T-cell (primary cell): ENCODE measurements at places on chromosomes 3 and 15.
A peak's percentile ranks its signal among the peaks of the same experiment; 100 is the strongest.

DNA sequence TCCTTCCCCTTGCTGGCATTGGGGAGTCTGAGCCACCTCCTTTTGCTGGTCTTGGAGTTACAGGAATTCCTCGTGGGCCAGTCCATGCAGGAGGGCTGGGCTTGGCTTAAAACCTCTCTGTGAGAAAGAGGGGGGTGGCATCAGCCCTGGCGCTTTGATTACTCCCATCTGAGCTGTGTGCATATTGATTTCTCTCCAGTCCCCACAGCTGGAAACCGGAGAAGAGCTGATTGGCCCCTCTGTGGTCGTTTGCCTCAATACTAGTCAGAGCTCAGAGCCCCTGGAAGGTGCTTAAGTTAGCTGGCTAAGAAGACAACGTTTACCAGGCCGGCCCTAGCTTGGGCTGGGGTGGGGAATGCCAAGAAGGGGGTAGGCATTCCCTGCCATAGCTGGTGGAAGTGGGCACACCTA is 4.0 kb upstream of the RASGRF1 start:
- no peak overlapping the region for H3K4me3 ChIP-seq
- peaks cover 15% of the 10 kb centered on the region for H3K27me3 ChIP-seq
- H3K36me3 ChIP-seq: no peaks in the 10 kb centered on the region
- H3K27ac ChIP-seq: no peak overlapping the region

- DNase-seq: no peak
- H3K36me3 ChIP-seq: no peaks in the 10 kb centered on the region
- peaks cover 2% of the 10 kb centered on the region for H3K4me1 ChIP-seq
Observed at GRCh38 chr3:23668430-23668904, 137.3 kb upstream of the UBE2E1 start.

- H3K27ac ChIP-seq: no peak overlapping the region
- H3K27me3 ChIP-seq: no peaks in the 10 kb centered on the region
- no peak for DNase-seq
Observed at GRCh38 chr3:172551874-172552273, 28.6 kb upstream of the TNFSF10 start.

DNA sequence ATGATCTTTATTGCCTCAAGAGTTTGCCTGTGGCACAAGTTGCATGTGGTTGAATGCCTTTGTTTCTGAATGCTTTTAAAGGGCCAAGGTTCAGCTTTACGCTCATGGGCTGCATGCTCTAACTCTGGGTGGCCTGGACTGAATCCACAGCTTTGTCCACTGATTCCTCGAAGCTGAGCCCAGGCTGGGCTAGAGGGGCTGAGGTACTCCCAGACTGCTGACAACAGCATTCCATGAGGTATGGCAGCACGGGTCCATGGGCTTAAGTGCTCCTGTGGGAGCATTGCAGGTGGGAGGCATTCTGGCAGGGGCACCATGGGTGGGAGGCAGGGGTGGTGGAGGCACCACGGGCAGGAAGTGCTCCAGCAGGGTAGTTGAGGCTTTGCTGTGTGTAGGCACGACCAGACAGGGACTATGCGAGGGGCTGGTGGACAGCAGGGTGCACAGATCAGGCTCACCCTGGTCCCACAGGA is 61.6 kb downstream of the GLCE start:
- no peak overlapping the region for H3K27ac ChIP-seq
- no peak for DNase-seq
- no peaks in the 10 kb centered on the region for H3K36me3 ChIP-seq
- no peaks in the 10 kb centered on the region for H3K27me3 ChIP-seq

- no peaks in the 10 kb centered on the region for H3K4me1 ChIP-seq
- no peak for DNase-seq
- H3K27me3 ChIP-seq: peaks cover 2% of the 10 kb centered on the region
- H3K36me3 ChIP-seq: no peaks in the 10 kb centered on the region
Observed at GRCh38 chr15:25652704-25653103, 210.4 kb downstream of the ATP10A start.

GRCh38 chr3:31008994-31009393 is 114.5 kb upstream of the GADL1 start:
- no peaks in the 10 kb centered on the region for H3K4me1 ChIP-seq
- H3K27me3 ChIP-seq: no peaks in the 10 kb centered on the region
- H3K4me3 ChIP-seq: no peak overlapping the region

GRCh38 chr3:197800379-197800778 is 9.3 kb downstream of the LRCH3 start:
- H3K27ac ChIP-seq: no peak overlapping the region
- H3K4me1 ChIP-seq: peaks cover 18% of the 10 kb centered on the region
- H3K36me3 ChIP-seq: no peaks in the 10 kb centered on the region

GRCh38 chr3:197507081-197507480 is 48.7 kb downstream of the BDH1 start:
- no peak overlapping the region for H3K4me3 ChIP-seq
- H3K36me3 ChIP-seq: peaks cover 5% of the 10 kb centered on the region
- H3K27me3 ChIP-seq: no peaks in the 10 kb centered on the region

DNA sequence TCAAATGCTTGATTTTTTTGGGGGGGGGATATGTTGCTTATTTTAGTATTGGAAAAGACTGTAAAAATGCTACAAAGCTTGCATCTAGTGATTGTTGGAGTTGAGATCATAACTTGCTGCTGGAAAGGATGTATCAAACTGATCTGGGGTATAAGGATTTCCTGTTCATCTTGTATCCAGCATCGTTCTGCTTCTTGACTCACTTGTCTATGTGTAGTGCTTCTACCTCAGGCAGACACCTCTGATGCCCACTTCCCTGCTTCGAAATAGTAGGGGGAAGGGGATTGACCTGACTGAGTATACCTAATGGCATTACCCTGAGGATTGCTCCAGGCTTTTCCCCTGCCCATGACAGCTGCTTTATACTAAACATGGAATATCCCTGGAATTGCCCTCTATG is 42.7 kb downstream of the STT3B start:
- peaks cover 5% of the 10 kb centered on the region for H3K4me1 ChIP-seq
- no peak for DNase-seq
- H3K36me3 ChIP-seq: peaks cover 13% of the 10 kb centered on the region

GRCh38 chr3:42052132-42052483 is 39.0 kb upstream of the TRAK1 start:
- no peaks in the 10 kb centered on the region for H3K27me3 ChIP-seq
- H3K4me1 ChIP-seq: peaks cover 6% of the 10 kb centered on the region
- no peak for DNase-seq
- no peaks in the 10 kb centered on the region for H3K36me3 ChIP-seq

- no peaks in the 10 kb centered on the region for H3K27me3 ChIP-seq
- DNase-seq: no peak
- no peak overlapping the region for H3K4me3 ChIP-seq
- H3K36me3 ChIP-seq: no peaks in the 10 kb centered on the region
- no peaks in the 10 kb centered on the region for H3K4me1 ChIP-seq
- H3K27ac ChIP-seq: no peak overlapping the region
Observed at GRCh38 chr3:37530047-37530697, 331.5 kb upstream of the CTDSPL start.

DNA sequence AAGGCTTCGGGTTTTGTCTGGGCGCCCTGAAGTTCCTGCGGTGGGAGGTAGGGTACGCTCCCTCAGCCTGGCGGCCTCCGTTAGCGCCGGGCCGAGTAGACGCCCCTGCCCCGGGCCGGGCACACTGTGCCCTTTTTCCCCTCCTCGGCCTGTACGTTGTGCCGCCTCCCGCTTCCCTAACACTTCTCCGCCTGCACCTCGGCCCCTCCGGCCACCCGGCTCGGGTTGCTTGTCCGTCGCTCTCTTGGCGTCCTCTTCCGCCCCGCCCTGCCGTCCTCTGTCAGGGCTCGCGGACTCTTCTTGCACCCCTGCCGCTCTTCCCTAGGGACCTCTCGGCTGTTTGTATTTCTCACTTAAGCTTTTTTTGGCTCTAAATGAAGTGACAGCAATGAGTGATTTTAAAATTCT is 384 bp downstream of the KNL1 start:
- H3K36me3 ChIP-seq: no peaks in the 10 kb centered on the region
- H3K4me1 ChIP-seq: peaks cover 16% of the 10 kb centered on the region
- H3K27ac ChIP-seq: peak overlapping the region; percentile 89
- no peak for DNase-seq
- peak overlapping the region; percentile 68 for H3K4me3 ChIP-seq

- H3K36me3 ChIP-seq: no peaks in the 10 kb centered on the region
- no peak overlapping the region for H3K4me3 ChIP-seq
- no peaks in the 10 kb centered on the region for H3K4me1 ChIP-seq
- no peak for DNase-seq
Observed at GRCh38 chr3:100641471-100642032, 32.2 kb downstream of the ADGRG7 start.

DNA sequence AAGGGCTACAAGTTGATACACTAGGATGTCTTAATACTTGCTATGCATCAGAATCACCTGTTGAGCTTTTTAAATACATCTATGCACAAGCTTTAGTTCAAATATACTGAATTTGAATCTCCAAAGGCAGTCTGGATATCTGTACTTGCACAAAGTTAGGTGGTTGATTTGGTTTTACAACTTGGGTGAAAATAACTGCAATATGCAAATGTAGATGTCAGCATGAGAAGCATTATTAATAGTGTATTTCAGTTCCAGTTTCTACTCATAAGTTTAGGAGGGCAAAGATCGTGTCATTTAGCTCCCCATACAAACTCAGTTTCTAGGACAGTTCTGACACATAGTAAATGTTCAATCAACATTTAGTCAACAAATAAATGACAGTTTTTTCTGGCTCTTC is 25.6 kb downstream of the IQCB1 start:
- H3K4me1 ChIP-seq: no peaks in the 10 kb centered on the region
- peaks cover 30% of the 10 kb centered on the region for H3K36me3 ChIP-seq
- H3K4me3 ChIP-seq: no peak overlapping the region

GRCh38 chr3:141305436-141305835 is 62.9 kb upstream of the ZBTB38 start:
- H3K27ac ChIP-seq: no peak overlapping the region
- no peak overlapping the region for H3K4me3 ChIP-seq
- H3K27me3 ChIP-seq: no peaks in the 10 kb centered on the region
- DNase-seq: no peak

- no peak overlapping the region for H3K4me3 ChIP-seq
- H3K27ac ChIP-seq: no peak overlapping the region
- DNase-seq: no peak
- H3K36me3 ChIP-seq: no peaks in the 10 kb centered on the region
- no peaks in the 10 kb centered on the region for H3K27me3 ChIP-seq
Observed at GRCh38 chr15:47291767-47292166, 425.5 kb upstream of the SEMA6D start.

DNA sequence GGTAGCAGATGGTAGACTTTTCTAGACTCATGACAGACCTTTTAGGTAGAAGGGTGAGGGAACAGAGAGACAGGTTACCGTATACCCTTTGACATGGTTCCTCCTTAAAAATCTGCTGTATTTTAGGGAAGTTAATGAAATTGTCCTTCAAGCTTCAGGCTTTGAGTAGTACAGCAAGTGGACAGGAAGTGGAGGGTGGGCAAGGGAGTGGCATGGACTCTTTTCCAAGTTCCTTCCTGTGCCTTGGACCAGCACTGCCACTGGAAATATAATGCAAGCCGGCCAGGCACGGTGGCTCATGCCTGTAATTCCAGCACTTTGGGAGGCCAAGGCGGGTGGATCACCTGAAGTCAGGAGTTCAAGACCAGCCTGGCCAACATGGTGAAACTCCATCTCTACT is 156.1 kb upstream of the LRRFIP2 start:
- H3K27ac ChIP-seq: no peak overlapping the region
- no peaks in the 10 kb centered on the region for H3K4me1 ChIP-seq
- no peaks in the 10 kb centered on the region for H3K27me3 ChIP-seq
- H3K4me3 ChIP-seq: no peak overlapping the region
- H3K36me3 ChIP-seq: no peaks in the 10 kb centered on the region

- H3K27me3 ChIP-seq: no peaks in the 10 kb centered on the region
- no peak overlapping the region for H3K27ac ChIP-seq
- H3K4me3 ChIP-seq: no peak overlapping the region
- H3K36me3 ChIP-seq: no peaks in the 10 kb centered on the region
- no peaks in the 10 kb centered on the region for H3K4me1 ChIP-seq
- DNase-seq: no peak
Observed at GRCh38 chr15:67857220-67857619, 17.4 kb upstream of the RNU6-1 start.

DNA sequence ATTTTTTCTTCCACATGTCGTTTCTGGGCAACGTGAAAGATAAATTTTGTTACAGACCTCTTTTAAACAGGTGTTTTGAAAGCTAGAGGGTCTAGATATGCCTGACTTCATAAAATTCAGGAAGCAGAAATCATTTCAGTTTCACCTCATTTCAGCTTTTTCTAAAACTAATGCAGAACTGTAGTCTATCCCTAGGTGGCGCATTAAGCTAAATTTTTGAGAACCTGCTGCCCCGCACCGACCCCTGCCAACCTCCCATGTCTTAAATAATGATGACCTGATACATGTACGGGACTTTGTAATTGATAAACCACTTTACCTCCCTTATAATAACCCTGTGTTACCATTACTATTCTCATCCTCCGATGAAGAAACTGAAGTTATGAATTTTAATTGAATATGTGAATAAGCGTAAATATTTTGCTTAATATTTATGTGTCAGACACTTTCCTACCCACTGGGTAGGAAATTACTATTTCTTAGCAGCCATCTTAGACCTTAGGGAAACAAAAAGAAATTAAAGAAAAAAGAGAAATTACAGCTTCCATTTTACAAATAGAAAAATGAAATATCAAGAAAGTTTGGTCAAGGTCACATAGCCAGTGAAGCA is 78.7 kb upstream of the GCNT3 start:
- no peak overlapping the region for H3K27ac ChIP-seq
- no peaks in the 10 kb centered on the region for H3K27me3 ChIP-seq
- H3K4me1 ChIP-seq: no peaks in the 10 kb centered on the region

- DNase-seq: no peak
- H3K4me1 ChIP-seq: no peaks in the 10 kb centered on the region
- H3K36me3 ChIP-seq: no peaks in the 10 kb centered on the region
- H3K27ac ChIP-seq: no peak overlapping the region
- no peaks in the 10 kb centered on the region for H3K27me3 ChIP-seq
Observed at GRCh38 chr3:145981056-145981455, 179.9 kb downstream of the PLOD2 start.

DNA sequence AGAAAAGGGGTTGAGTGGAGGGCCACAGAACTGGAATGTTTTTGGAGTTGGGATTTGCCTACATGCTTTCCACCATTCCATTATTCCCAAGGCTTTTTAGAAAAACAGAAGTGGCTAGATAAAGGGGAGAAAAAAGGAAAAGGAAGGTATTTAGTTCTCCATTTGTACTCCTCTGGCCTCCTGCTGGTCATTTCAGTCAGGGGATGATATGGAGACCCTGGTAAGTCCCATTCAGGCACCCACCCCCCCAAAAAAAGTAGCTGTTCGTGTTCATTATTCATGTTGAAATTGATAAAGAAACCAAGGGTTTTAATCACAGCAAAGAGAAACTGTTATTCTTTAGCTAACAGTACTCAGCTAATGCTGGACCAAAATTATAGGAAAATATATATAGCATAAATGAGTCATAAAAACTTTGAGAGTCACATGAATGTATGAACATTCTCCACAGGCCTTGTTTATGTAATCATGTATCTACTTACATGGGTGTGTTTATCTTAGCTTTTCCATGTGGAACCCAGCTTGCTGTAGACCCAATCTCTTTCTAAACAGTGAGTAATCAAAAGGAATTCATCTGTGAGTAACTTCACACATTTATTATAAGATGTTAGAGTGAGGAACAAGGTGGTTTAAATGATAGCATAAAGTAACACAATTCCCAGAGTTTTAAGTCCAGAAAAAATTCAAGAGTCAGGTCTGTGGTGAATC is 167.2 kb downstream of the KCNMB2 start:
- no peak overlapping the region for H3K27ac ChIP-seq
- DNase-seq: no peak
- H3K4me1 ChIP-seq: no peaks in the 10 kb centered on the region
